ENCODE measurements at places on chromosomes 5 and 9. TPM values are rescaled to one million over a fixed set of nuclear protein-coding genes. Genes with fewer than 3 reads are reported as not detected.

Gene CDC14B
- total RNA-seq = 2.5 TPM

Gene ORM2
- 0.84 TPM for total RNA-seq

Gene LCN10
- total RNA-seq = 2.1 TPM

Gene TIMD4
- 1.4 TPM for total RNA-seq

Gene GFI1B
- total RNA-seq = 0.87 TPM

Gene KIF4B
- not detected for total RNA-seq

Gene PCDHGA12
- total RNA-seq = 0.11 TPM

Gene LCN15
- total RNA-seq = not detected

Gene NLN
- total RNA-seq = 29.7 TPM

Gene ACSL6
- 27.1 TPM for total RNA-seq

Gene FOXD4L6
- total RNA-seq = not detected

Gene GDNF
- total RNA-seq = not detected

Gene RGS3
- 65.9 TPM for total RNA-seq

Gene ANKRD34B
- total RNA-seq = not detected

Gene LRRTM2
- total RNA-seq = 0.20 TPM

Gene PPP1R26
- total RNA-seq = 2.4 TPM

Gene RAI14
- total RNA-seq = 8.7 TPM

Gene BTNL3
- not detected for total RNA-seq

Gene HTR4
- total RNA-seq = not detected

Gene CFAP77
- not detected for total RNA-seq

Gene PRLR
- total RNA-seq = 0.25 TPM

Gene VAV2
- 3.2 TPM for total RNA-seq

Gene DMRT3
- total RNA-seq = not detected

Gene OR1Q1
- total RNA-seq = not detected

Gene NTRK2
- total RNA-seq = 0.18 TPM

Gene LMBRD2
- 6.8 TPM for total RNA-seq

Gene UBE2R2
- 31.9 TPM for total RNA-seq

Gene TICAM2
- 0.18 TPM for total RNA-seq

Gene PDE6A
- not detected for total RNA-seq

Gene FOXE1
- total RNA-seq = not detected

Gene SHISAL2B
- total RNA-seq = not detected

Gene STC2
- 4.1 TPM for total RNA-seq

Gene PCDHB2
- total RNA-seq = not detected

Gene THOC3
- total RNA-seq = 146 TPM

Gene RARS1
- total RNA-seq = 183 TPM

Gene APBA1
- 0.05 TPM for total RNA-seq

Gene CCDC192
- total RNA-seq = not detected

Gene SHC3
- 0.03 TPM for total RNA-seq

Gene NOTCH1
- total RNA-seq = 128 TPM

All from activated T-cell treated with anti-CD3 and anti-CD28 coated beads, Interleukin-2, amount 50 U/mL, for 4 hours (primary cell).